ENCODE measurements at places on chromosomes 1 and 21. TPM values are rescaled to one million over a fixed set of nuclear protein-coding genes. Genes with fewer than 3 reads are reported as not detected.

FGR gene
- total RNA-seq, result not detected

TCHHL1 gene
- total RNA-seq, result not detected

DNA sequence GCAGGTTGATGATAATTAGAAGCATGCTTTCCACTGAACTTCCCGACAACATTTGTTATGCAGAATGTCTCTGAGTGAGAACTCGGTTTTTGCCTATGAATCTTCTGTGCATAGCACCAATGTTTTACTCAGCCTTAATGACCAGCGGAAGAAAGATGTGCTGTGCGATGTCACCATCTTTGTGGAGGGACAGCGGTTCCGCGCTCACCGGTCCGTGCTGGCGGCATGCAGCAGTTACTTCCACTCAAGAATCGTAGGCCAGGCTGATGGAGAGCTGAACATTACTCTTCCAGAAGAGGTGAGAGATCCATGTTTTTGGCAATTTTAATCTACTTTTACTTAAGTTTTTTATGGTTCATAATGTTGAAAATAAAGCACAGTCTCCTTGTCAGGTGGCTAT lies 22.5 kb downstream of the BACH1 start:
- H3K27me3 ChIP-seq, result no peaks in the 10 kb centered on the region
- peak overlapping the region; percentile 58 for H3K27ac ChIP-seq
- no peak for DNase-seq
- H3K4me1 ChIP-seq, result peaks cover 76% of the 10 kb centered on the region
- H3K4me3 ChIP-seq, result no peak overlapping the region
- H3K36me3 ChIP-seq, result peaks cover 15% of the 10 kb centered on the region

GRCh38 chr1:151721788-151722510 lies 627 bp downstream of the RIIAD1 start:
- H3K36me3 ChIP-seq, result peaks cover 5% of the 10 kb centered on the region
- peaks cover 24% of the 10 kb centered on the region for H3K27me3 ChIP-seq
- H3K4me1 ChIP-seq, result peaks cover 35% of the 10 kb centered on the region

GRCh38 chr21:15063814-15064575 lies 805 bp downstream of the NRIP1 start:
- H3K36me3 ChIP-seq, result no peaks in the 10 kb centered on the region
- DNase-seq, result peak; percentile 94
- no peaks in the 10 kb centered on the region for H3K27me3 ChIP-seq

- H3K27ac ChIP-seq, result peak overlapping the region; percentile 25
- no peak overlapping the region for H3K4me3 ChIP-seq
- H3K4me1 ChIP-seq, result peaks cover 47% of the 10 kb centered on the region
- no peaks in the 10 kb centered on the region for H3K36me3 ChIP-seq
- H3K27me3 ChIP-seq, result peaks cover 2% of the 10 kb centered on the region
Measured at GRCh38 chr1:36122062-36123030, 2.7 kb downstream of the COL8A2 start.

- no peak overlapping the region for H3K27ac ChIP-seq
- no peak for DNase-seq
- H3K4me1 ChIP-seq, result peaks cover 9% of the 10 kb centered on the region
- H3K27me3 ChIP-seq, result no peaks in the 10 kb centered on the region
- H3K36me3 ChIP-seq, result no peaks in the 10 kb centered on the region
Measured at GRCh38 chr1:224212618-224213061, 29.6 kb downstream of the DEGS1 start.
